ENCODE measurements at places on chromosomes 12 and 14. TPM values are rescaled to one million over a fixed set of nuclear protein-coding genes. Genes with fewer than 3 reads are reported as not detected.

TAS2R9 gene
- total RNA-seq, result not detected

SLC17A8 gene
- total RNA-seq, result not detected

HCAR1 gene
- 0.89 TPM for total RNA-seq

SIX4 gene
- total RNA-seq, result 0.60 TPM

DNA sequence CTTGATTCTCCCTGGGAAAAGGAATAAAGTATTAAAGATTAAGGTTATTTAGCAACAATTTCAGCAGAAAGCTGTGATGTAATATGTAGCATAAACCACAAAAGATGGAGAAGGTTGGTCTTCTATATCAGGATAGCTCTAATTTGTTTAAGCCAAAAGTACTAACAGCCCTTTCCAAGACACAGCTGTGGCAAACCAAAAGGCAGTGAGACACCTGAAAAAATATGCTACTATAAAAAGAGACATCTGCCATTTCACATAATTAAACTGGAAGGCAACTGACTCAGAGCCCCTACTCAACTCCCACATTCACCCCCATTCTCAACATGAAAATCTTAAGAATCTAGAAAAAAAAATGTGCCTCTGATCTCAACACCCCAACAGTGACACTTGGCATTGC is 390.2 kb upstream of the PRICKLE1 start:
- H3K4me1 ChIP-seq, result no peaks in the 10 kb centered on the region
- H3K4me3 ChIP-seq, result no peak overlapping the region
- H3K36me3 ChIP-seq, result no peaks in the 10 kb centered on the region

GRCh38 chr12:104049903-104050356 is at the start of gene GLT8D2:
GLT8D2 (minus strand) TSS chr12:104050187; CDS start chr12:104019648, 30,539 bp downstream.
- peak within 1 kb of the TSS; percentile 49 for H3K4me3 ChIP-seq
- peaks cover 16% of the 10 kb centered on the region for H3K4me1 ChIP-seq
- no peaks in the 10 kb centered on the region for H3K36me3 ChIP-seq

- DNase-seq, result no peak
- no peaks in the 10 kb centered on the region for H3K4me1 ChIP-seq
- peaks cover 25% of the 10 kb centered on the region for H3K36me3 ChIP-seq
- no peaks in the 10 kb centered on the region for H3K27me3 ChIP-seq
- H3K27ac ChIP-seq, result no peak overlapping the region
Observed at GRCh38 chr14:30681752-30682355, 59.7 kb downstream of the SCFD1 start.

DNA sequence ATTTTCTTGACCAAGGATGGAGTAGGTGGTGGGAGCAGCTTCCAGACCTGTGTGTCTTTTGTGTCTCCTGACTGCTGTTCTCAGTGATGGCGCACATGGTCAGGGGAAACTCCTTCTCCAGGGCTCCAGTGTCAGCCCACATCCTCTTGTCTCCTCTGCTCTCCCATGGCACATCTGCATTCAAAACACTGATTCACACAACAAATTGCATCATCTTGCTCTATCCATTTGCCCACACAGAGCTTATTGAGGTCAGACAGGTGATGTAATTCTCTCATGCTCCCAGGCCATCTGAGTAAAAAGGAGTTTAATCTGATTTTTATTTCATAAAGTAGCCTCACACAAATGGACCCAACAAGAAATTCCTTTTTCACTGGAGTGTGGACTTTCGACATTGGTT is 21.8 kb upstream of the TMEM132C start:
- no peak for DNase-seq
- H3K4me3 ChIP-seq, result no peak overlapping the region
- H3K4me1 ChIP-seq, result no peaks in the 10 kb centered on the region
- H3K27ac ChIP-seq, result no peak overlapping the region
- no peaks in the 10 kb centered on the region for H3K27me3 ChIP-seq

DNA sequence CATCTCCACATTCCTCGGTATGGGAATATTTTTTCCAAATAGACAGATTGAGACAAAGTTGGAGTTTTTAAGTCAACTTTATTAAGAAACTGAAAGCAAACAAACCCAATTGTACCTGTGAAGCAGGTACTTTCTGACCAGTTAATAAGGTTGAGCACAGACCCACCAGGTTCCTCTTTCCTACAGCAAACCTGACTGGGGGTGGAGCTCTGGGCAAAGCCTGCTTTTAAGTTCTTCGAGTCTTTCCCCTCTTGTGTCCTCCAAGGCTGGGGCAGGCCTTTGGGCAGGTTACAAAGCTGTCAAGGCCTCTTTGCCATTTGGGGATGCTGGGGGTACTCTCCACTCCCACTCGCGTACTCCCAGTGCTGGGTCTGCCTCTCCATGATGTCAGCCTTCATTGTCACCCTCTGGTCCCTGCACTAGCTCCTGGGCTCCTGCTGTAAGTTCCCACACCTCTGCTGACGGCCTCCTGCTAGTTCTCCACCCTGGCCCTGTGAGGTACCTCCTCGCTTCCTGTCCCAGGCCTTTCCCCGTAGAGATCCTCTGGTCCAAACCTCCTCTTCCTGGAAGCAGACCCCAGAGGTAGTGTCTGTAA is 3.2 kb downstream of the KCNH3 start:
- H3K4me1 ChIP-seq, result peaks cover 32% of the 10 kb centered on the region
- no peaks in the 10 kb centered on the region for H3K36me3 ChIP-seq
- H3K4me3 ChIP-seq, result no peak overlapping the region
- H3K27me3 ChIP-seq, result peaks cover 34% of the 10 kb centered on the region
- DNase-seq, result no peak

GRCh38 chr14:52781629-52782028 is 9.8 kb downstream of the GNPNAT1 start:
- no peaks in the 10 kb centered on the region for H3K4me1 ChIP-seq
- no peak overlapping the region for H3K4me3 ChIP-seq
- H3K36me3 ChIP-seq, result peaks cover 17% of the 10 kb centered on the region
- DNase-seq, result no peak

GRCh38 chr12:22792138-22792537 is 167.2 kb downstream of the ETNK1 start:
- no peaks in the 10 kb centered on the region for H3K4me1 ChIP-seq
- H3K27ac ChIP-seq, result no peak overlapping the region
- no peaks in the 10 kb centered on the region for H3K36me3 ChIP-seq
- no peak for DNase-seq
- no peaks in the 10 kb centered on the region for H3K27me3 ChIP-seq
- H3K4me3 ChIP-seq, result no peak overlapping the region

DNA sequence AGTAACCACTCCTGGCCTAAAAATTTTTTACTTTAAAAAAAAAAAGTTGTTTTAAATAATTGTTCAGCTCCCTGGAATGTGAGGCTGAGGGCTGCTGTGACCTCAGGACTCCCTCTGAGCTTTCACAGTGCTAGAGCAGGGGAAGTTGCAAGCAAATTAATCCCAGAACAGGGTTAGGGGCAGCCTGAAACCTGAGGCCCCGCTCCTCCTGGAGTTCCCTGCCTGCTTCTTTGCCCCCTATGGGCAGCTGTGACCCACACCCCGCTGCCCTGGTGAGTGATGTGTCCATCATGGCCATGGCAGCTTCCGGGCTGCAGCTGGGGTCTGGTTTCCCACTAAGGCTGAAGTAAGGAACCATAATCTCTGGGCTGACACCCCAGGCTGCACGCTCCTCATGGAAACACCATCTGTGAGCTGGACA is 9.5 kb downstream of the RITA1 start:
- no peaks in the 10 kb centered on the region for H3K27me3 ChIP-seq
- H3K27ac ChIP-seq, result no peak overlapping the region
- H3K4me3 ChIP-seq, result no peak overlapping the region
- peaks cover 13% of the 10 kb centered on the region for H3K36me3 ChIP-seq
- peaks cover 14% of the 10 kb centered on the region for H3K4me1 ChIP-seq

DNA sequence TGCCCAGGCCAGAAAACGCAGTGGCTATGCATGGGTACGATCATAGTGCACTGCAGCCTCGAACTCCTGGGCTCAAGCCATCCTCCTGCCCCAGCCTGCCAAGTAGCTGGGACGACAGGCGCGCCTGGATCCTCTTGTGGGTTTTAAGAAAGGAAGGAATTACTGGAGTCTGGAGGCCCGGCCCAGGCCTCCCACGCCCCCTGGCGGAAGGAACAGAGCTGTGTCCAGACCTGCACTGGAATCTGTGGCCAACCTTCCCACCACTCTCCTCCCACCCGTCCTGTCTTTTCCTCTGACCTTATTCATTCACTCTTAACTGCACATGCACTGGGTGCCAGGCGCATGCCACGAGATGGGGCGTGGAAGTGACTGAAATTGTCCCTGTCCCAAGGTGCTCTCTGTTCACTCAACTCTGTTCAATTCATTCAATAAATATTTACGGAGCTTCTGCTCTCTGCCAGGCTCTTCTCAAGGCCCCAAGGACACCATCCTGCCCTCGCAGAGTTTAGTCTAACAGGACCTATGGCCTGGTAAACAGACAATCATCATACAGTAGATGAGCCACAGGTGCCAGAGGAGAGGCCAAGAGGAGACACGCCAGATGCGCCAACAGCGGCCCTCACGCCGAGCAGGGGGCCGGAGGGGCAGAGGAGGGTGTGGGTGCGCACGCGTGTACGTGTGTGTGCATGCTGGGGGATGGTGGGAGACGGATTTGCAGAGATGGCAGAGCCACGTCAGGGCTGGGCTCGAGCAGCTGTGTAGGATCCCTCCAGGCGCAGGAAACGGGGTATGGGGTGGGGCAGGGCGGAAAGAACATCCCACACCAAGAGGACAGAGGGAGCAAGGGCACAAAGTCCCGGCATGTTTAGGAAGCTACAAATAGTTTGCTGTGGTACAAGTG is 13.7 kb upstream of the TMEM106C start:
- peak overlapping the region; percentile 28 for H3K27ac ChIP-seq
- no peaks in the 10 kb centered on the region for H3K27me3 ChIP-seq
- no peaks in the 10 kb centered on the region for H3K36me3 ChIP-seq

DNA sequence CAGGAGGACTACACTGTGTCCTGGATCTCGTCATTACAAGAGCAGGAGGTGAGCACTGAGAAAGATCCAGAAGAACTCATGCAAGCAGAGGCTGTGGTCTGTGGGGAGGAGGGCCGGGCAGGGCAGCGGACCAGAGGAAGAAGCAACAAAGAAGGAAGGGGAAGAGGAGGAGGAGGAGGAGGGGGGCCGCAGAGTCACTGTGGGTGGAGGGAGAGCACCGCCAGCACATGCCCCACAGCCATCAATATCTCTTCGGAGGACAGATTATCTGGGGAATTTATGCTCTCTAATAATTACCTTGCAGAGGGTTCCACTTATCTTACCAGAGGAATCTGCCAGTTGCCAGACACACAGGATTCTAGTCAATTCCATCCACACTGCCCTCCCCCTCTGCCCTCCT is 105.6 kb downstream of the DPF3 start:
- peak; percentile 29 for DNase-seq
- no peak overlapping the region for H3K4me3 ChIP-seq
- H3K27ac ChIP-seq, result no peak overlapping the region
- no peaks in the 10 kb centered on the region for H3K36me3 ChIP-seq

GRCh38 chr12:3732901-3733300 is 20.0 kb downstream of the CRACR2A start:
- no peaks in the 10 kb centered on the region for H3K4me1 ChIP-seq
- no peak overlapping the region for H3K27ac ChIP-seq
- DNase-seq, result no peak
- H3K27me3 ChIP-seq, result no peaks in the 10 kb centered on the region
- no peaks in the 10 kb centered on the region for H3K36me3 ChIP-seq

DNA sequence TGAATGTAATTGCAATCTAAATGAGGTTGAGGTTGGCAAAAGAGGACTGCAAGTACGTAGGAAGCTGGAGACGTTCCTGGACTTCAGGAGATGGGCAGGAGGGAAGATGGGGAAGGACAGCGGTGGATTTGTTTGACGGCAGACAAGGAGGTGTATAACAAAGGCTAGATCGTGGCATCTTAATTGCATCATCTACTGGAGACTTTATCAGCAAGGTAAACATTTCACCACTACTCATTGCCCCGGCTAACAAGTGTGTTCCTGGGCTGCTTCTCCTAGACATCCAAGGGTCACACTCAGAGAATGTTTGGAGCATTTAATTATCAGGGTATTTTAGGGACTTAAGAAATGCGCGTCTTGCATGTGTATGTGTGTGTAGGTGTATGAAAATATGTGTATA is 128.5 kb downstream of the KCNK10 start:
- H3K4me1 ChIP-seq, result peaks cover 4% of the 10 kb centered on the region
- no peak overlapping the region for H3K27ac ChIP-seq
- no peaks in the 10 kb centered on the region for H3K36me3 ChIP-seq
- H3K4me3 ChIP-seq, result no peak overlapping the region
- peaks cover 12% of the 10 kb centered on the region for H3K27me3 ChIP-seq
- no peak for DNase-seq

DNA sequence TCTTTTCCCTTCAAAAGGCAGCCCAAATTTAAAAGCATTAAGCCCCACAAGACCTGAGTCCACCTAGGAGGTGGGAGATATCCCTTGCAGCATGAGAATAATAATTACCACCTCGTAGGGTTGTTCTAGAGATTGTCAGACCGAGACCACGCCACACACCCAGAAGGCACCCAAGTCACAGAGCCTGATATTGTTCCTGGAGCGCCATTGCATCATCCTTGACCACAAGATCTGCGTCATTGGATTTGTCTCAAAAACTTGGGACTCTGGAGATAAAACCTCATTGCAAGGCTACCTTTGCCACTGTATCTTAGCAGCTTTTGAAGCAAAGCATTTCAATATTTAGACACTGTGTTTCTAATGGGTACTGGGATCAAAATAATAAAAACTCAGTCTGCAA is 29.4 kb upstream of the PPP2R5C start:
- H3K27ac ChIP-seq, result peak overlapping the region; percentile 90
- no peaks in the 10 kb centered on the region for H3K27me3 ChIP-seq
- H3K36me3 ChIP-seq, result no peaks in the 10 kb centered on the region
- peaks cover 21% of the 10 kb centered on the region for H3K4me1 ChIP-seq
- no peak overlapping the region for H3K4me3 ChIP-seq
- DNase-seq, result peak; percentile 37

DNA sequence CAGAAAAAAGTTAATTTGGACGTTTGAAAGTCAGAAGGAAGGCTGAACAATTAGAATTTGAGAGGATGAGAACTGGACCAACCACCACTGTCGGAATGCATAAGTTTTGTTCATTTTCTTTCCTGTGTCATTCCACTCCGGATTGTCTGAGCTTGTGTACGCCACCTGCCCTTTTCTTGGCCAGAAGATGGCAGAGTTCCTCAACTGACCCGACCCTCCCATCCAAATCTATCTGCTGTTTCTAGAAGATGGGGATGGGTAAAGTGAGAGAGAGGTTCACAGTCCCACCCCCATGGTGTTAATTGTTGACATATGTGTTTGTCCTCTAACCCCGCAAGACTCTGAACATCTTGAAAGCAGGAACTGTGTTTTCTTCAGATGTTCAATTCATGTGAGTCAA is 388.0 kb downstream of the VRK1 start:
- no peaks in the 10 kb centered on the region for H3K36me3 ChIP-seq
- H3K27me3 ChIP-seq, result peaks cover 4% of the 10 kb centered on the region
- H3K4me3 ChIP-seq, result no peak overlapping the region
- H3K4me1 ChIP-seq, result no peaks in the 10 kb centered on the region

- H3K27ac ChIP-seq, result no peak overlapping the region
- DNase-seq, result no peak
- H3K36me3 ChIP-seq, result no peaks in the 10 kb centered on the region
- no peak overlapping the region for H3K4me3 ChIP-seq
- H3K27me3 ChIP-seq, result peaks cover 9% of the 10 kb centered on the region
Observed at GRCh38 chr12:68185598-68185997, 26.1 kb upstream of the IFNG start.

Measured in suprapubic skin (tissue), 4 donors.